ENCODE measurements at places on chromosomes 11 and 22.
A peak's percentile ranks its signal among the peaks of the same experiment; 100 is the strongest.

GRCh38 chr11:21412652-21413383 lies 743.4 kb downstream of the NELL1 start:
- no peak for DNase-seq

GRCh38 chr11:77024745-77025144 lies 9.5 kb upstream of the B3GNT6 start:
- DNase-seq: no peak

- no peak for DNase-seq
Observed at GRCh38 chr11:17770048-17770652, 35.6 kb downstream of the KCNC1 start.

DNA sequence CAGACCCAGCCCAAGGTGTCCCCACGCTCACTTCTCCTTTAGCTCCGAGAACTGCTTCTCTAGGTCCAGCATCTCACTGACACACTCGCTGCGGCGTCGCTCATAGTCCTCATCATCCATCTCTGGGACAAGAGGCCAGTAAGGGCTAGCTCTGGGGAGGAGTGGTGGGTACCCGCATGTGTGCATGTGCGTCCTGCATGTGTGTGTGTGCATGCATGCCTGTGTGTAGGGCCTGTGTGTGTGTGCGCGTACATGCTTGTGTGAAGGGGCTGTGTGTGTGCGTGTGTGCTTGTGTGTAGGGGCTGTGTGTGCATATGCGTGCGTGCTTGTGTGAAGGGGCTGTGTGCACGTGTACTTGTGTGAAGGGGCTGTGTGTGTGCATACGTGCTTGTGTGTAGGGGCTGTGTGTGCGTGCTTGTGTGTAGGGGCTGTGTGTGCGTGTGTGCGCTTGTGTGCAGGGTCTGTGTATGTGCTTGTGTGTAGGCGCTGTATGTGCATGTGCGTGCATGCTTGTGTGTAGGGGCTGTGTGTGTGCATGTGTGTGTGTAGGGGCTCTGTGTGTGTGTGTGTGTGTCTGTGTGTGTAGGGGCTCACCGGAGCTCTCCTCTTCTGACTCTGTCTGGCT lies 3.3 kb downstream of the BRMS1 start:
- DNase-seq: no peak

- DNase-seq: peak; percentile 59
Observed at GRCh38 chr11:65637794-65638419, at the start of gene SIPA1. Gene SIPA1, plus strand, starts transcription at chr11:65638101. Its CDS starts 2,821 bp downstream, at chr11:65640922.

- no peak for DNase-seq
Observed at GRCh38 chr11:69335781-69336405, 41.9 kb downstream of the MYEOV start.

DNA sequence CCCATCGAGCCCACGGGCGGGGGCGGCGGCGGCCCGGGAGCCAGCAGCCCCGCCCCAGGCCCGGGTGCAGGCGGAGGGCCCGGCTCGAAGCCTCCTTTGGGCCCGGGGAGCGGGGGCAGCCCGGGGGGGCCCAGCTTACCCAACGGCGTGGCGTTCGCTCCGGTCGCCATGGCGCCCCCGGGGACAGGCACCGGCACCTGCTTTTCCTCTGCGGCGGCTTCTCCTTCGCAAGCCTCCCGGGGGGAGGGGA lies 194 bp downstream of the SF1 start:
- DNase-seq: no peak

DNA sequence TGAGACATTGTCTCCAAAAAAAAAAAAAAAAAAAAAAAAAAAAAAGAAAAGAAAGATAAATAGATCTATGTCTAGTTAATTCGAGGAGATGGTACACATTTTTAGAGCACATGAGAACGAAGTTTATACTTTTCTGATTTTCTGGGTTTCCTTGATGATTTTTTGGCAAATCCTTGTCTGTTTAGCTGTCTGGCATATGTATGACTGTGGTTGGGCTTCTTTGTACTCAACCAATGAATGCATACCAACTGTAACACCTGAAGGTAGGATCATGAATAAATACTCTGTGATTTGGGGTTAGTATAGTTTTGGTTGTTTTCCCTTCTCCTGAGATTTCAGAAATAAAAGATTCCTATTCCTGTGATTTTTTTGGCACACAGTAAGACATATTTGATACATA lies 63.1 kb downstream of the ARHGEF12 start:
- no peak for DNase-seq

GRCh38 chr11:79100093-79100910 lies 340.5 kb downstream of the TENM4 start:
- DNase-seq: no peak

GRCh38 chr11:2306877-2307500 lies 5.2 kb downstream of the TSPAN32 start:
- no peak for DNase-seq

Data from activated T-helper 1 cell treated with anti-CD3 and anti-CD28 coated beads, Interleukin-2, amount 50 U/mL, for 16 hours (primary cell).